ENCODE measurements at places on chromosomes 7 and 10. TPM values are rescaled to one million over a fixed set of nuclear protein-coding genes. Genes with fewer than 3 reads are reported as not detected.

- DNase-seq = no peak
Observed at GRCh38 chr10:118587881-118588651, 7.4 kb downstream of the PRLHR start.

- no peak for DNase-seq
Observed at GRCh38 chr10:42959833-42960232, 117.0 kb upstream of the RET start.

DNA sequence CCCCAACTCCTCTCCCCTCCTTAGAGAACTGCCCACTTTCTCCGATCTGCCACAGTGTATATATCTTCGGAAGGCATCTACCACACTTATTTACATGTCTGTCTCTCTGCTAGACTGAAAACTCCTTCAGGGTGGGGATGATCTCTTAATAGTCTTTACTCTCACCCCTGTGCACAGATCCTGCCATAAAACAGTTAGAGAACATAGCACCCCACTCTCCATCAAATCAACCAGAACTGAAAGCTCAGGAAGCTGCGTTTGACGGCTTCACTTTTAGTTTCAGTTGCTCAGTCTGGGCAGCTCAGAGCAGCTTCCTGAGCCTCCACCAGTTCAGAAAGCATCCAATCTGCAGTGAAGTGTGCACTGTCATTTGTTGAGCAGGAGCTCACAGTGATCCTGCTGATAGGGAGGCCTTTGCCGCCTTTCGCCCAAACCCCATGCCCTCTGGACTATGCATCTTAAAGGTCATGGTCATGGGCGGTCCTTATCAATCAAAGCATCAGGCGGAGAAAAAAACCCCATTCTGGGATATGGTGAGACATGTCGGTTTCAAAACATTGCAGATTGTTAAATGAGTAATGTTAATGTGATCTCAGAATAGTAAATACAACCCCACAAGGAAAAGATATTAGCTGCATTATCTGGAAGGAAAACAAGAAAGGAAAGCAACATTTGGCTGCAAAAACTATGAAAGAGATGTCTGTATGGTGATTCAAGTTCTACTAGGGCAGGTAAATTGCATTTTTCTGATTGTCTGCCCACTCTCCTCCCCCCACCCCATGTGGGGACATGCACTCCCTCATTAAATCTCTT lies 167.1 kb upstream of the ADO start:
- DNase-seq = peak; percentile 82

ZC3HAV1 gene
- 165 TPM for polyA plus RNA-seq

FAM200A gene
- 5.9 TPM for polyA plus RNA-seq

KEL gene
- polyA plus RNA-seq = not detected
